ENCODE measurements at places on chromosomes 5 and 9. TPM values are rescaled to one million over a fixed set of nuclear protein-coding genes. Genes with fewer than 3 reads are reported as not detected.

DNA sequence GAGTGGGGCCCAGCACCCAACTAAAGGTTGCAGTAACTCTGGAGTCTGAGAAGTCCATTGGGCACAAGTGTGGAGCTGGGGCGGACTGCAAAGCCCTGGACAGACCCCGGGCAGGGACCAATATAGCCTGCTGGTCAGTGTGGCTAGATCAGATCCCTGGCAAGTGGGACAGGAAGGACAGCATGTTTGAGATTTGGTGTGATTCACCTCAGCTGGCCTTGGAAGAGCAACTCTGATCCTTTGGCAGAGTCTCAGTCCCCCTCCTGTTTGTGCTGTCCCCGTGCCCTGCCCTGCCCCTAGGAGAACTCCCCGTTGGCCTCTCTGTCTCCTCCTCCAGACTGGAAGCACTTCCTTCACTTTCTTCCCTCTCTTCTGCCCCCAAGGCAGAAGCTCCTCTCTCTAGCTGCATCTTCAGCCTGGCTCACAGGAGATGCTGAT, 255.3 kb downstream of the FSTL4 start:
- no peak for DNase-seq
- no peak overlapping the region for H3K27ac ChIP-seq
- no peaks in the 10 kb centered on the region for H3K36me3 ChIP-seq
- H3K27me3 ChIP-seq, result no peaks in the 10 kb centered on the region
- H3K4me3 ChIP-seq, result no peak overlapping the region
- H3K4me1 ChIP-seq, result no peaks in the 10 kb centered on the region

- H3K27me3 ChIP-seq, result peaks cover 18% of the 10 kb centered on the region
- H3K36me3 ChIP-seq, result no peaks in the 10 kb centered on the region
- no peak for DNase-seq
- no peak overlapping the region for H3K27ac ChIP-seq
- H3K4me3 ChIP-seq, result no peak overlapping the region
Observed at GRCh38 chr5:168531987-168532864, 3.1 kb downstream of the FBLL1 start.

- H3K4me1 ChIP-seq, result peaks cover 88% of the 10 kb centered on the region
- no peak for DNase-seq
- no peak overlapping the region for H3K27ac ChIP-seq
- no peaks in the 10 kb centered on the region for H3K27me3 ChIP-seq
Observed at GRCh38 chr5:56099346-56099745, 104.6 kb upstream of the IL6ST start.

DNA sequence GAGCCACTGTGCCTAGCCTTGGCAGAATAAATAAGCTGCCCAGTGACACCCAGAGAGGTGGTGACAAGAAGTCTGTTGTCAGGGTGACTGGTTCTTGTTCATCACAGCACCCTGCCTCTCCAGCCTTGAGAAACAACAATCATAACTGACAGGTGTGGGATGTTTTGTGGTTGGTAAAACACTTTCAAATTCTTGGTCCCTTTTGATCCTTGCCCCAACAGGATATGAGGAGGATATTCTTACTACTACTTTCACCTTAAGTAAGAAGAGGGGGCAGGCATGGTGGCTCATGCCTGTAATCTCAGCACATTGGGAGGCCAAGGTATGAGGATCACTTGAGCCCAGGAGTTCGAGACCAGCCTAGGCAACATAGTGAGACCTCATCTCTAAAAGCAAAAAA, 14.2 kb upstream of the FRRS1L start:
- H3K36me3 ChIP-seq, result no peaks in the 10 kb centered on the region
- H3K4me3 ChIP-seq, result no peak overlapping the region
- no peak overlapping the region for H3K27ac ChIP-seq
- H3K27me3 ChIP-seq, result no peaks in the 10 kb centered on the region

GRCh38 chr9:121681404-121681803, 30.0 kb downstream of the DAB2IP start:
- H3K36me3 ChIP-seq, result no peaks in the 10 kb centered on the region
- no peak overlapping the region for H3K4me3 ChIP-seq
- DNase-seq, result no peak
- H3K27ac ChIP-seq, result no peak overlapping the region
- H3K27me3 ChIP-seq, result no peaks in the 10 kb centered on the region

GRCh38 chr5:151886546-151887275, 37.9 kb downstream of the GLRA1 start:
- no peak for DNase-seq
- H3K36me3 ChIP-seq, result no peaks in the 10 kb centered on the region
- H3K4me3 ChIP-seq, result no peak overlapping the region
- H3K27ac ChIP-seq, result no peak overlapping the region

- H3K4me3 ChIP-seq, result no peak overlapping the region
- H3K36me3 ChIP-seq, result no peaks in the 10 kb centered on the region
- no peak for DNase-seq
- H3K4me1 ChIP-seq, result no peaks in the 10 kb centered on the region
- no peak overlapping the region for H3K27ac ChIP-seq
Observed at GRCh38 chr5:120155873-120156272, 308.2 kb upstream of the PRR16 start.

Gene GCNT4
- 1.4 TPM for total RNA-seq

Gene SHOC1
- total RNA-seq, result not detected

Gene AOPEP
- total RNA-seq, result 7.1 TPM

Gene FAM221B
- total RNA-seq, result not detected

Gene C1QTNF2
- total RNA-seq, result not detected
